CD4-positive, alpha-beta T cell treated with Interleukin-21 for 1 hour (primary cell): ENCODE measurements at places on chromosomes 16 and 17.

GRCh38 chr16:4882633-4883285 is 35.5 kb downstream of the UBN1 start:
- DNase-seq: no peak

- DNase-seq: peak; percentile 58
Measured at GRCh38 chr16:29662729-29663015, 375 bp upstream of the SPN start.

DNA sequence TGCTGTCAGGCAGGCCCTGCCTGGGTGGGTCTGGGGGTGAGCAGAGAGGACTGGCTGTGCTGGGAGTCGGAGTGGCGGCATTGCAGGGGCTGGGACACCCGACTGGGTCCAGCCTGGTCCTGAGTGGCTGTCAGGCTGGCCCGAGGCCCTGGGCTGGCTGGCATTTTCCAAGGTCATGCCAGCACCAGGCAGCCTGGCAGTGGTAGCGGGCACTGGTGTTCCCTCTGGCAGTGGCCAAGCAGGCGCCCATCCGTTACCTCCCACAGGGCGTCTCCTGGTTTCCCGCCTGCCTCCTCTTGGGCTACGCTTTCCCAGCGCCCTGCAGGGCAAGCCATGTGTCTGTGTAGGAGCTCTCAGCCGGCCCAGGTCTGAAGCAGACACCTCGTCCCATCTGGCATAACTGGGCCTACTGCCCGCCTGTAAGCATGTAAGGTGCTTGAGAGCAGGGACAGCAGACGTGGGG is 5.7 kb upstream of the PKMYT1 start:
- no peak for DNase-seq

GRCh38 chr17:1471490-1471889 is 15.5 kb upstream of the CRK start:
- DNase-seq: no peak

GRCh38 chr16:81408409-81408950 is 36.1 kb upstream of the CMIP start:
- DNase-seq: no peak

- peak; percentile 70 for DNase-seq
Measured at GRCh38 chr17:39231591-39232551, 6.1 kb upstream of the STAC2 start.

- no peak for DNase-seq
Measured at GRCh38 chr17:1060991-1061390, 64.1 kb downstream of the TIMM22 start.

DNA sequence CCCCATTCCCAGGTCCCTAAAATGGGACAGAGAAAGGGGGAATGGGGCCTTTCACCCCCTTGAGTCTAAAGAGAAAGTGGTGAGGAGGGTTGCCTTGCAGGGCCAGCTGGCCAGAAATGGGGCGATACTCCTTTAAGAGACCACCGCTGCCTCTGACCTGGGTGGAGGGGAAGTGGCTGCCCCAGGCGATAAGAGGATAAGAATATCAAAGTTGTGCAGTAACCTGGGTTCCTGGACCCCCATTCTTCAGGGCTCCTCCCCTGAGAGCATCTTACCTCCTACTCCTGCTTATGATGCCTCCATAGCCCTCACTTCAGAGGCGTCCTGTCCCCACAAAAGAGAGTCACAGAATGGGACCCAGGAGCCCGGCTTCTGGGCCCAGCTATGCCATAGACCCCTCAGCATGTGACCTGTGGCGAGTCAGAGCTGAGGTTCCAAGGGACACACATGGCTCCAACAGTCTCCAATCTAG is 5.2 kb upstream of the TSPOAP1 start:
- DNase-seq: peak; percentile 43

DNA sequence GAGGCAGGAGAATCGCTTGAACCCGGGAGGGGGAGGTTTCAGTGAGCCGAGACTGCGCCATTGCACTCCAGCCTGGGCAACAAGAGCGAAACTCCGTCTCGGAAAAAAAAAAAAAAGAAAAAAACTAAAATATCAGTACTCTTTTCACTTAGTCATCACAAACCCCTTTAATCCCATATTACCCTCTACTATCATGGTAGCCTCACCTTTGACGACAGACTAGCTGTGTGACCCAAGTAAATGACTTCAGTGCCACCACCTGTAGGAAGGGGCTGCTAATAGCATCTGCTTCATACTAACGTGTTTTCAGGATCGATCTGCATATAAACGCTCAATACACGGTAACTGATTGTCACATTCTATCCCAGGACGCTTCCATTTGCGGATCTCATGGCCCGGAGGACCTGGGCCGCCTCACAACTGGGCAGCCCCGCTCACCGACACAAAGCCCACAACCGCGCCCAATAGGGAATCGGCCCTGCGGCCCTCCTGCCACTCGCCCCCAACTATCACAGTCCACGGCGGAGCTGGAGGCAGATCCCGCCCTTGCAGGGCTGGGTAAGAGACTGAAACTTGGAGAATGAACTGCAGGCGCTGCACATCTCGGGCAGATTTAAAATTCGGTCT is 1.1 kb upstream of the ZNF263 start:
- DNase-seq: no peak

DNA sequence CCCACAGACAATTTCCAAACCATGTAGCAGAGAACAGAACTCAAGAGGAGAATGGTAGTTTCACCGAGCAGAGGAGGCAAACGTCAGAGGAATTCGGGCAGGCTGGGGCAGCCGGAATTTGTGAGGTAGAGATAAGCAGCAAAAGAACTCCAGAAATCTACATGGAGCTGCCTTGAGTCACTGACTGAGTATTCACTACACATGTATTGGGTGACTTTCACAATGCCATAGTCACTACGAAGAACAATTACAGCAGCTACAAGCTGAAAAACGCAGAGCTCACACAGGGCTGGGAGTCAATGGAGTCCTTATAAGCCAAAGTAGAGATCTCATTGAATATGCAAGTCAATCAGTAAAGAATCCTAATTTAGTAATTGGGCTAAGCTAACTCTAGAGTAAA is 13.4 kb downstream of the CMC2 start:
- DNase-seq: no peak

GRCh38 chr17:33929181-33929724 is 325.8 kb upstream of the CCL2 start:
- no peak for DNase-seq

GRCh38 chr16:88504489-88505404 is 51.7 kb downstream of the ZFPM1 start:
- DNase-seq: no peak

DNA sequence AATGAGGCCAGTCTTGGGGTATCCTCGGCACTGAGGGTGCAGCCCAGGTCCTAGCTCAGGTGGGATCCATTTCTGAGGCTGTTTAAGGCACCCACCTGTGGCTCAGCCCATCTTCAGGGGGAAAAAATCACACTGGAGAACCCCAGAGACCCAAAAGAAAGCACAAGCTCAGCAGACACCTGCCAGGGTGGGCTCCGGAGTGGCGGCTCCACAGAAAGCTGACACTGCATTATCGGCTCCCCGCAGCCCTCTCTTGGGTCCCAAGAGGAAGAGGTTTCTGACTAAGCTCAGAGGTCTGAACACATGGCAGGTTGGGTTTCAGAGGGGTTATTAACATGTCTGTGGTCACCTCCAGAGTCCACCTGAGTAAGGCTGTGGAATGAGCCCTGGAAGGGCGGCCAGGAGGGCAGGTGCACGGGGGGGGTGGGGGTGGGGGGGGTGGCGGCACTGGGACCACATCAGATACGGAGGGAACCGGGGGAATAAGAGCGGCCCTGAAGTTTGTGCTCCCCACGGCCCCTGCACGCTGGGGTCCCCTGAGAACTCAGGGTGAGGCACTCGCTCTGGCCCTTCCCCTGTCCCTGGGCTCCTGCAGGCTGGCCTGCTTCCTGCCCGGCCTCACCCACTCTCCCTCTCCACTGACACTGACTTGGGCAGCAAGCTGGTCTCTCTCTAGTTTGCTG is 79.5 kb downstream of the TIMM22 start:
- no peak for DNase-seq

GRCh38 chr17:27522028-27522635 is 65.9 kb downstream of the KSR1 start:
- DNase-seq: no peak

GRCh38 chr17:30086896-30087295 is 29.7 kb upstream of the NSRP1 start:
- no peak for DNase-seq

DNA sequence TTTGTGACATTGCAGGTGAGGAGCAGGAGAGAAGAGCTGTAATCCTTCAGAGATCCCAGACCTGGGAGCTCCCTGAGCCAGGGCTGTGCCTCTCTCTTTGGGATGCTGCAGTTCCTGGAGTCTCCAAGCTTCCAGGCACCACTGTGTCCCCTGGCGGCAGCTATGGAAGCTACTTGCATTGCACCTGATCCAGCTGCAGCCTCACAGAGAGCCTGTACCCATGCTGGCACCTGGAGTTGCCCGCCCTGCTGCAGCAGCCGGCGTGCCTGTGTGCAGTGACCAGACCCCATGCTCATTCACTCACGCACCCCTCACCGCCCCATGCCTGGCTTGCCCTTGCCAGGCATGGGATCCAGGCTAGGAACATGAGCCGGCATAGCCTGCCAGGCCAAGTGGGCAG is 51.8 kb upstream of the MED9 start:
- DNase-seq: no peak

DNA sequence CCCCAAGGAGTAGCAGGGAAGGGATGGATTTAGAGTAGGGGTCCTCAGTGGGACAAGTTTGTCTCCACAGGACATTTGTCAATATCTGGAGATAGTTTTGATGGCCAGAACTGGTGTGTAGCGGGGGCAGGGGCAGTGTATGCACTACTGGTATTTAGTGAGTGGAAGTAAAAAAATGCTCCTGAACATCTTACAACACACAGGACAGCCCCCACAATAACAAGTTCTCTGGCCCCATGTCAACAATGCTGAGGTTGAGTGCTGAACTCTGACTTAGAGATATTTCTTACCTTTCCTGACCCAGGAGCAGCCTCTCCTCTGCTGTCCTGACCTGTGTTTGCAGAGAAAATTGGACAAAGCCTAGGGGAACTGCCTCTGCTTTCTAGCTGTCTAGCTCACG is 365.8 kb downstream of the HAPSTR1 start:
- no peak for DNase-seq

- no peak for DNase-seq
Measured at GRCh38 chr16:84979516-84979915, 31.8 kb downstream of the ZDHHC7 start.

DNA sequence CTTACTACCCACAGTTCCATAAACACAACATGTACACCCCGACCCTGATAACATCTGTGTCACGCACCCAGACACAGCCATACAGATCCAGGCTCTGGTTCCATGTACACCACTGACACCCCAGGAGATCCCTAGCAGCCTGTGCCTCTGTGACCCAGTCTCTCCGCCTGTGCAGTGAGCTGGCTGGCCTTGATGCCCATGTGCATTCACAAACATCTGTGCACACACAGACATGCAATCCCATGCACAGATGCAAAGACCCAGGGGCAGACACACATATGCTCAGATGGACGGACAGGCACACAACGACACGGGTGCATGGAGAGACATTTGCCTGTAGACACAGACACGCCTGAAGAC is 4.1 kb downstream of the CCDC102A start:
- DNase-seq: no peak

DNA sequence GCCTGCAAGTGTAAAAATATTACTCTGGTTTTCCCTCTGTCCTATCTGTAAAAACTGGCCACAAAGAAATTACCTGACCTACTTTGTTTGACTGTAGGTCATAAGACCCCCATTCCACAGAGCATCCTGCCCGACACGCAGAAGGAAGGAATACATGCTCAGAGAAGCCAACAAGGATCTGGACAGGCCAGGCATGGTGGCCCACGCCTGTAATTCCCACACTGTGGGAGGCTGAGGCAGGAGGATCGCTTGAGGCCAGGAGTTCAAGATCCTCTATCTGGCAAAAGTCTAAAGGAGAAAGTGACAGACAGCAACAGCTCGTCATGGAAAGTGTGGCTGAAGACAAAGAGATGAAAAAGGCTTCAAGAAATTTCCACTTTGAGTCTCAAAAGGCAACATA is 78.2 kb upstream of the RNU2-1 start:
- DNase-seq: no peak

DNA sequence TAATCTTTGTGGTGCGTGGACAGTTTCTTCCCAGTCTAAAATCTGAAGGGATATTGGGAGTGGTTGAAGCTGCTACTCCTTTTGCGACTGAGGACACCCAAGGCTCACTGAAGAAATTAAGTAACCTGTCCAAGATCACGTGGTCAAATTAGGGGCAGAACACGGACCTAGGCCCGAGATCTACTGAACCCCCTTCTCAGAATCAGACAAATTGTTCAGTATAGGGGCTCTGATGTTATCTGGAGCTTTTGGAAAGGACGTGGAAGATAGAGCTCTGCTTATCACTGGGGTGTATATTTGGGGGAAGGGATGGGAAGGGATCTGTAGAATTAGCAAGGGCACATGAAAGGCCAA is 857 bp downstream of the TANGO6 start:
- no peak for DNase-seq

DNA sequence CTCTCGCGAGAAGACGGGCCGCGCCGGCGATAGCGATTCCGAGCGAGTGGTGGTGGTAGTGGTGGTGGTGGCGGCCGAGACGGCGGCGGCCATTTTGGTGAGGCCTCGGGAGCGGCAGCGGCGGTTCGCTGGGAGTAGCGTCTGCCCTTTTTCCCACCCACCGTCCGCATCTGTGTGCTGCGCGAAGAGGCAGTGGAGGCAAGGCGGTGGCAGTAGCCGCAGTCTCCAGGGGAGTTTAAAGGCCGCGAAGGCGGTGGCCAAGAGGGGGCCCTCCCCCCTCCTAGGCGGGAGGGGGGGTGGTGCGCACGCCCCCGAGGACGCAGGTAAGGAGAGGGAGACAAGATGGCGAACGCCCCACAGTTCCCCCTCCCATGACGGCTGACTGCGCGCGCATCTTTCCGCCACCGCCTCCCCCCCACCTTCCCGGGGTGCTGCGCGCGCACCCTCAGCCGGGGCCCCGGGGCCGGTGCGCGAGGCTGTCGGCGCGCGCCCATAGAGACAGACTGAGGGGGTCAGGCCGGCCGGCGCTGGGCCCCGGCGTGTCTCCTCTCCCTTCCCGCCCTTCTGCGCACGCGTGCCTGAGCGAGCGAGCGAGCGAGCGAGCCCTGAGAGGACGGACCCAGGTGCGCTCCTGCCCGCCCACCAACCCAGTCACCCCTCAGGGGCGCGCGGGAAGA is 694 bp upstream of the SRCAP start:
- DNase-seq: peak; percentile 99

DNA sequence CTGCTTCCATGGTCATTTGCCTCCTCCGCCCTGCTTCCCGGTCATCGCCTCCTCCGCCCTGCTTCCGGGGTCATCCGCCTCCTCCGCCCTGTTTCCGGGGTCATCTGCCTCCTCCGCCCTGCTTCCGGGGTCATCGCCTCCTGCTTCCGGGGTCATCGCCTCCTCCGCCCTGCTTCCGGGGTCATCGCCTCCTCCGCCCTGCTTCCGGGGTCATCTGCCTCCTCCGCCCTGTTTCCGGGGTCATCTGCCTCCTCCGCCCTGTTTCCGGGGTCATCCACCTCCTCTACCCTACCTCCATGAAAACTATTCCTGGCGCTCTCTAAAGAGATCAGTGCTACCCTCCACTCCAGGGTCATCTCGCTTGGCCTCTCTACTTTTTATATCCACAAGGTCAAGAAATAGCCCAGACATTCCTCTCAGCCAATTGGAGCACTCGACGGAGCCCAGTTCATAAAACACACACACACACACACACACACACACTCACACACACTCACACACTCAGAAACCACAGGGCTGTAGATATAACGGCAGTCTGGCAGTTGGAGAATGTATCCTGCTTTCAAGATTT is 44.8 kb downstream of the TRARG1 start:
- no peak for DNase-seq
